ENCODE measurements at places on chromosomes 3 and 15.
A peak's percentile ranks its signal among the peaks of the same experiment; 100 is the strongest.

DNA sequence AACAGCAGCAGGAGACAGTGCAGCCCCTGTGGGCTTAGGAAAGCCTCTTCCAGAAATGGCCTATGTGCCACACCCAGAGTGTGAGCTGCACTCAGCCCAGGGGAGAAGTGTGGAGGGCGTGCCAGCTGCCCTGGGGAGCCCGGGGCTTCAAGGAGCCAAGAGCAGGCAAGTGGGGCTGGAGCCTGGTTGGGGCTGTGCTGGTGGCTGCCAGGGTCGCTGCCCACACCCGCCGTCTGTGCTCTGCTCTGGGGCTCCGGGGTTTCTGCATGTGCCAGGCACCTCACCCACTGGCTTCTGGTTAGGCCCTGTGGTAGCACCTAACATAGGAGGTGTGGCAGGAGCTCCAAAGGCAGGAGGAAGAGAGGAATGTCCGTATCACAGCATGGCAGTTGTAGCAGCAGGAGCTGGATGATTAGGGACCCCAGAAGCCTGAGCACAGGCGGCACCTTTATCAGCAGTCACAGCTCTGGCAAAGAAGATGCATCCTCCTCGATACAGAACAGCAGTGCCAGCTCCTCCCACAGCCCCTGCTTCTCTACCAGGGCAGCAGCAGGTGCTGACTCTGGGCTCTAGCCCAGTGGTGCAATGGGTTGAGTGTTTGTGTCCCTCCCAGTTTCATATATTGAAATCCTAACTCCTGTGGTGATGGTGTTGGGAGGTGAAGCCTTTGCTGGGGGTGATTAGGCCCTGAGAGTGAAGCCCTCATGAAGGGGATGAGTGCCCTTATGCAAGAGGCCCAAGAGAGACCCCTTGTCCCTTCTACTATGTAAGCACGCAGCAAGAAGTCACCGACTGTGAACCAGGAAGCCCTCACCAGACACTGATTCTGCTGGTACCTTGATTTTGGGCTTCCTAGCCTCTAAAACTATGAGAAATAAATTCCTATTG lies 70.0 kb upstream of the KLF13 start:
- no peak for DNase-seq

GRCh38 chr3:37949866-37950265 lies 40.7 kb upstream of the VILL start:
- peak; percentile 41 for DNase-seq

DNA sequence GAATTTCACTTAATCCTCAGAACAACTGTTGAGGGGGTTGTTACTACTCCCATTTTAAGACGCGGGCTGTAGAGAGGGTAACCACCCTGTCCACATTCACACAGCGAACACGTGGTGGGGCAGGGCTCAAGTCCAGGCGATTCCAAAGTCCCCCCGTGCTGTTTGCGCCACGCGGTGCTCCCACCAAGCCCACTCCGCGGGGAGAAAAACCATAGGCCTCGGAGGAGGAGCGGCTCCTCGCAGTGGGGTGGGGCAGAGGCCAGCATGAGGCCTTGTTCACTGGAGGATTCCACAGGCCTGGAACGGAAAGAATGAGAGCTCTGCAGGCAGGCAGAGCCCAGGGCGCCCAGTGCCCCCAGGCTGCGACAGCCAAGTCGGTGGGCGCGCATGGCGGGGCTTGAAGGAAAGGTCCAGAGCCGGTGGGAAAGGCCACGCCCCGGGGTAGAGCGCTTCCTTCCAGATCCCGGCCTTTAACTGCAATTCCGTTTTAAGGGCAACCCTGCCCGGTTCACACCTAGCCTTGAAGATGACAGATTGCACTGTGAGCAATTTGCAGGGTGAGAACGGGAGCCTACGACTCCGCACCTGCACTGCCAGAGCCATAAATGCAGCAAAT lies 161.8 kb upstream of the TBL1XR1 start:
- no peak for DNase-seq

- DNase-seq: no peak
Measured at GRCh38 chr15:49314716-49315115, 108.3 kb upstream of the FGF7 start.

GRCh38 chr3:13308380-13308801 lies 111.7 kb downstream of the NUP210 start:
- DNase-seq: no peak

GRCh38 chr3:89405176-89405575 lies 297.8 kb downstream of the EPHA3 start:
- no peak for DNase-seq

Data from brain pericyte (primary cell).